ENCODE measurements at places on chromosomes 4 and X.

DNA sequence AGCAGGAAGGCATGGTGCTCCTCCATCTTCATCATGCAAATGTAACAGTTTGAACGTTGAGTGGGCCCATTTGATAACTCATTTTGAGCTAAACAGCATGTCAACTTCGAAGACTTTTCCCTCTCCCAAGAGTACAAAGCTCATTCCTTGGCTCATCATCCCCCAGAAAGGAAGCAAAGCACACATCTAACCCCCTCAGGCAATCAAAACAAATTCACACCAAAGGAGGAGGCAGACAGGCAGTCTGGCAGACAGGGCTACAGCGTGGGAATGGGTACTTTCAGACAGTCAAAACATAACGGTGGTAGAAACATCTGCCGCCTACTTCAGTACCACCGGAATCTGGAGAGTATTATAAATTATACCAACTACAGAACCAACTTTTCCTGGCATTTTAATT, 81.7 kb downstream of the PCDH19 start:
- DNase-seq: no peak

GRCh38 chrX:137313627-137314026, 252.3 kb upstream of the ZIC3 start:
- no peak for DNase-seq

- no peak for DNase-seq
These were observed 76.3 kb downstream of the SYNPO2 start for GRCh38 chr4:118964891-118965411.

DNA sequence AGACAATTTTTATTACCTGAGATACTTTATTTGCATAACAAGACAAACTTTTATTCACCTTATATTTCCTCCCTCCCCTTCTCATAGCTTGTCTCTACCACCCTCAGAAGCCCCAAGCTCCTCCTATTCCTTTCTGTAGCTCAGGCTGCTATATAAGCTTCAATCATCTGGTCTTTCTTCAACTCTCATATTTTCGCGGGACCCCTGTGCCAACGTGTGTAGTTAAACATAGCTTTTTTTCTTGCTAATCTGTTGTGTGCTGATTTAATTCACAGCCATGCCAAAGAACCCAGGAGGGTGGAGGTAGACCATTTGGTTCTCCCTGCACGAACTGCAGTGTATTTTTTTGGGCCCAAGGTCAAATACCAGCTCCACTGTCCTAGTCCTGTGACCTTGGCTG, 21.1 kb upstream of the CD38 start:
- no peak for DNase-seq

GRCh38 chr4:33737726-33738125, 2506.6 kb downstream of the ARAP2 start:
- DNase-seq: no peak

GRCh38 chr4:77201857-77202256, 44.9 kb downstream of the CCNG2 start:
- DNase-seq: no peak

DNA sequence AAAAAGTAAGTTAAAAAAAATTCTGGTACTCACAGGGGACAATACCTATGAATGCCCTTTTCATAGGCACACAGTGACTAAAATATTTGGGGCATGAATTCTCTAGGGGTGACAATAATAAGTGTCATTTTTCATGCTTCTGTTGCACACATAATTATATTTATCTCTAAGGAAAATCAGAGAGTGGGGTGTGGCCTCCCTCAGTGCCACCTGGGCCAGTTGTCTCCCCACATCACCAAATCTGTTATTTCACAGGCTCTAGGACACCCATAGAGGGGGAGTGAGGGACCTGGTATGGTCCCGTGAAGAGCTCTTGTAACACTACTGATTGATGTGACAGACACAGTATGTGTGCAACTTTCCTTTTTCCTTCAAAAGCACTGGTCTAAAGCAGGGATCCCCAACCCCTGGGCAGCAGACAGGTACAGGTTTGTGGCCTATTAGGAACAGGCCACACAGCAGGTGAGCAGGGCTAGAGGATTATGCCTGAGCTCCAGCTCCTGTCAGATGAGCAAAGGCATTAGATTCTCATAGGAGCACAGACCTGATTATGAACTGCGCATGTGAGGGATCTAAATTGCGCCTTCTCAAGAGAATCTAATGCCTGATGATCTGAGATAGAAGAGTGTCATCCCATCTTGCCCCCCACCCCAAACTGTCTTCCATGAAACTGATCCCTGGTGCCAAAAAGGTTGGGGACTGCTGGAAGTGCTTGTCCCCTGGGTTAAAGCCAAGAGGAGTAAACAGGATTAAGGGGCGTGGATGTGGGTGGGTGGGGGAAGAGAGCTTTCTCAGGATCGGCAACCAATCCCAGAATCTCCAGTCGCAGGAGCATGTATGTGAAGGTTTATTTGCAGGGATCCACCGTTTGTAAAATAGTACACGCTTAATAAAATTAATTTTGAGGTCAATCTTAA, 856 bp downstream of the SLC9B1 start:
- no peak for DNase-seq

- no peak for DNase-seq
These were observed 249.4 kb downstream of the NDST4 start for GRCh38 chr4:114864060-114864459.

DNA sequence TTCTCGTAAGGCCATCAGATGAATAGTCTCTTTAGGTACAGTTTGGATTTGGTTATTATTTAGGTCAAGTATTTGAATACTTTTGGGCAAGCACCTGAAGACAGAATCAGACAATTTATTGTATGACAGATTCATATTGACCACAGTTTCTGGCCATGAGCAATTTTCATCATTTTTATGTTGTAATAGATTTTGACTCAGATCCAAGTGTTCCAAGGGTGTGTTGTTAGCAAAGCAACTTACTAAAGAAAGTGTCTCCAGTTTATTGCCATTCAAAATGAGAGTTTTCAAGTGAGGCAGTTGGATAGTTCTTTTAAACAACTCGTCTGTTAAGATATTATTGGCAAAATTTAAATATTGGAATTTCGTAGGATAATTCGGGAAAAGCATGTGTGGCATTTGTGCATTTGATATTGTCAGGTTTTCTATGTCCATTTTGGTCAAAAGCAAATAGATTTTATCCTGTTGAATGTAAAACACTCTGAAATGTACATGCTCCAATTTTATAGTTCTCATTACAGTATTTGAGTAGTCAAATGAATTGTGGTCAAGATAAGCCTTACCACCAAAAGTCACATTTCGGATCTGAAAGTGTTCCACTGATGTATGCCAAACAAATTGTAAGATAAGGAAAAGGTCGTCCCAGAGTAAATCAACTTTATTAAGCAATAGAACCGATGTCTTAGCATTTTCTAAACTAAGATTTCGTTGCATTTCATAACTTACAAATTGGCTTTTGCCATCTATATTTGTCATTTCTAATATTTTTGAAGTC, 8.4 kb downstream of the TLR10 start:
- no peak for DNase-seq

DNA sequence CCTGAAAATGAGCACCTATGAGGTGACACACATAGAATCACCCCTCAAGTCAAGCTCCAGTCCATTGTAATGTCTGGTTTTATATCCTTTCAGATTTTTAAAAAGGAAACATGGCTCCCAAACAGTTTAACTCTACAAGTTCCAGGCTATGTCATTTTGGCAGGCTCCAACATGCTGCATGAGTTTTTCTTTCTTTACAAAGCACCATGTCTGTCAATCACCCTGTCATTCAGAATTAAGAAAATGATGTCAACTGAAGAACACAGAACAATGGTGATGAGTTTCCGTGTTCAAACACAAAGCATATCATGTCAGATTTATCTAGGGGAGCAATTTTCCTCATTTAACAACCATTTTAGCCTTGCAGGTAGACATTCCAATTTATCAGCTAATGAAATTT, 106.5 kb downstream of the AMMECR1 start:
- no peak for DNase-seq

- DNase-seq: no peak
These were observed 116.1 kb downstream of the SHROOM3 start for GRCh38 chr4:76550966-76551780.

GRCh38 chr4:169659716-169660670, 39.6 kb downstream of the CLCN3 start:
- DNase-seq: peak; percentile 59

- no peak for DNase-seq
These were observed 640.0 kb upstream of the BOD1L1 start for GRCh38 chr4:14267373-14268060.

- no peak for DNase-seq
These were observed 191.6 kb upstream of the ANKRD50 start for GRCh38 chr4:124903995-124904722.

- DNase-seq: no peak
These were observed 51.0 kb upstream of the RASGEF1B start for GRCh38 chr4:81522711-81523110.

DNA sequence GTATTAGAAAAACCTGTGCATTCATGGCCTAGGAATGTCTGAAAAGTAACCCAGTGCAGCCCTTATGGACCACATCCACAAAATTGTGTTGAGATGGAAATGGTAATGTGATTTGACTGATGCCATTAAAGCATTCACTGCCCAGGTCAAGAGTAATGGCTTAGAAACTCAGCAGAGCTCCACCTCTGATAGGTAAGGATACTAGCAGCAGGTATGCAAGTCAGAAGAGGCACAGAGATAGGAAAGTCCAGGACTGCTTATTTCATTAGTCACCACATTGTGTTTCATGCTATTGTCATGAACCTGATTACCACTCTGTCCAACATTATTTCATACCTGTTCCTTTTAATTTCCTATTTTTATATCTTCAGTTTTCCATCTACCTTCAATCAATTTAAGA, 2042.2 kb downstream of the ARAP2 start:
- DNase-seq: no peak

DNA sequence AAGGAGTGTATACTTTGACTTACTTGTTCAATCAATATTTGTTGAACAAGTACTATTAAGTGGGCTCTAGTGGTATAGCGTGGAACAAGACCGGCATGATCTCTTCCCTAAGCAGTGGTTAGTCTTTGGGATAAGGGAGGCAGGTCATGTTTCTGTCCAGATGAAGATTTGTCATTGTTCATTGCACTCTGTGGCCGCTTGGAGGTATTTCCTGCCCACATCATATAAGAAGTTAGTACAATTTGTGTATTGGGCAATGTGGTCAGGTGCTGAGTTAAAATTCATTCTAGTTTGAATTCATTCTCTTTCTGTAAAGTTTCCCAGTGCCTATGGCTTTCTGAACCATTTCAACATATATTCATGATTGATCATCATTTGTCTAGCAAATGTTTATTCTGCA, 101.1 kb upstream of the SHISA3 start:
- no peak for DNase-seq

GRCh38 chrX:79147477-79147876, 3.0 kb downstream of the GPR174 start:
- no peak for DNase-seq

GRCh38 chr4:123102897-123103471, 180.6 kb upstream of the NUDT6 start:
- DNase-seq: no peak

DNA sequence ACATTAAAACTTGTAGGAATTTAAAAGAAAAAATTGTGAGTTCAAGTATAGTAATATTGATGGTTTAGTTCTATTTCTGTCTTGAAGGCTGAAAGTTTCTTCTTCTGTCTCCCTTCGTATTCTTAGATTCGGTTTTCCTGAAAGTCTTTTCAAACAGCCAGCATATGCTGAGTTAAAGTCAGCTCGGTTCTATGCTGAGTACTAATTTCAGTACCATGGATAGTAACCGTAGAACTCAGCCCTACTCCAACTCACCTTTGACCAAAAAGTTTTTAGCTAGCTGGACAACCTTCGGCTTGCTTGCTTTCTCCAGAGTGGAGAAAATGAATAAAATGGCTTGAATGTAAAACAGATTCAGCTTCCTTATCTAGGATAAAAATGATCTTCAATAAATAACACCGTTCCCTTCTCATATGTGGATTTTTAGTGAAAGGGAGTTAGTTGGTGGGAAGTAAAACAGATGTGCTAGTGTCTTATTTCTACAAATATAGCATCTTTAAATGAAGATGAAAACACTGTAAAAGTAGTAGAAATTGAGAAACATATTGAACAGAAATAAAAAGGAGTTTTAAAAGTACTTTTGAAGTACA, 5.2 kb downstream of the POU4F2 start:
- DNase-seq: no peak

DNA sequence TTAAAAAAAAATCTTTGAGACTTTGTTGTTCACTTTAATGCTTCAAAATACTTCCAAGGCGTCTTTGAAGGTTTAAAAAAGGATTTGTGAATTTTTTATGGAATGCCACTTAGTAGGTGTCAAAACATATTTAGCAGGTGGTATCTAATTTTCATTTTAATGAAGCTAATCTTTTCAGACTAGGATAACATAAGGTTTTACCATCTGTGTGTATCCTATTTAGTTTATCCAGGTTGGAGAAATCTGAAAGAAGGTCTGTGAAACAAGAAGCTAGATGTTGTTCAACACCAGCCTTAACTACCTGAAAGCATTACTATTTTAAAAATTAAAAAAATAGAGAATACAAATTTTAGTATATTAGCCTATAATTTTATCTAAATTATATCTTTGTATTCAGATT, 193.4 kb downstream of the GRID2 start:
- no peak for DNase-seq

GRCh38 chr4:67573193-67573592, 14.7 kb downstream of the STAP1 start:
- DNase-seq: no peak

DNA sequence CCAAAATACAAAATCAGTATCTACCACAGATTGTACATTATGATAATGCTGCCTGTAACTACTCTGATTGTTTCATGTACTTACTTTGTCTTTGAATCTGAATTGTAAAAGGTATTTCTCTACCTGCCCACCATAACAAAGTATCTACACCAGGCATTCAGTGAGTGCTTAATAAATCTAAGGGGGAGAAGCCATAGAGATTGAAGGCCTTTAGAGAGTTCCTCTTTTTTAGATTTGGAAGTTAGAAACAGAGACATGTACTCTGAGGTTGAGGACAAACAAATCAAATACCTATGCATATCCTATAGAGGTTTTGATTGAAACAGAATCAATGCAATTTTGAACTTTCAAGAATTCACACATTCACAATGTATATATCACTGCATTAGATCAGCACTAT, 42.7 kb downstream of the SAT1 start:
- DNase-seq: no peak
